Upper lobe of right lung (tissue), 1 donor: ENCODE measurements at places on chromosomes 4 and X.

DNA sequence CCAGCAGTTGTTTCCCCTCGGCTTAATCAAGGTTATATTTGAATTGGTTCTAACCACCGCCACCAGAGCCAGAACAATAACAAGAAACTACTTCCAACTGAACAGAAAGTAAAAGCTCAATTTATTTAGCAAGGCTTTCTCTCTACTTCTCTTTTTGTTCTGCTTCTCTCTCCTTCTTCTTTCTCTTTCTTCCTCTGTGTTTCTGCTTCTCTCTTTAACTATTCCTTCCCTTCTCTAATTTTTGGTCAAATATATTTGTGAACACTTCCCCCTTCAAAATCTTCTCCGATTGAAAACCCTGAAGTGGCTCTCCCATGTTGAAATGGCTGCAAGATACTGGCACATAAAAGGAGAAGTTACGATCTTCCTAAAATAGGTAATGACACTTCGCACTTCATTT, 1195.9 kb upstream of the PRKX start:
- no peaks in the 10 kb centered on the region for H3K27me3 ChIP-seq
- H3K4me1 ChIP-seq = no peaks in the 10 kb centered on the region
- no peak overlapping the region for H3K27ac ChIP-seq

DNA sequence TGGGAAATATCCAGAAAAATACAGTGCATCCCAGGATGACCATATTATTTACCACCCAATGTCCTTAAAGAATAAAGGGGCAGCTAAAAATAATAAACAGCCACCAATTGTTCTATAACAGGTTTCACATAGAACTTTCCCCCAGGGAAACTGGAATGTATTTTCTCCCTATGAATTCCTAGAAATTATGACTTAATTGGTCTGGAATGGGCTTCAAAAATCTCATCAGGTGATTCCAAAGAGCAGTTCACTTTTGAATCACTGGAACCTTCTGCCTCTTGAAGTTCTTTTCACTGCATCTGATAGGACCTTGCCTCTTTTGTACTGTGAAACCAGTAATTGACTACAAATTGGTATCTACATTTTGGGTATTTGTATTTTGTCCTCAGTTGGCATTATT, 119.3 kb downstream of the ZNF330 start:
- no peaks in the 10 kb centered on the region for H3K27me3 ChIP-seq
- no peak overlapping the region for H3K4me3 ChIP-seq
- H3K36me3 ChIP-seq = no peaks in the 10 kb centered on the region
- no peak overlapping the region for H3K27ac ChIP-seq

GRCh38 chr4:167452922-167453430, 218.7 kb upstream of the SPOCK3 start:
- H3K4me3 ChIP-seq = no peak overlapping the region
- H3K36me3 ChIP-seq = no peaks in the 10 kb centered on the region
- no peak overlapping the region for H3K27ac ChIP-seq
- no peak for DNase-seq

GRCh38 chr4:111398906-111399330, 746.3 kb upstream of the FAM241A start:
- no peaks in the 10 kb centered on the region for H3K4me1 ChIP-seq
- DNase-seq = no peak
- H3K4me3 ChIP-seq = no peak overlapping the region
- H3K36me3 ChIP-seq = no peaks in the 10 kb centered on the region

GRCh38 chrX:111352424-111352823, 59.6 kb downstream of the DCX start:
- H3K27me3 ChIP-seq = no peaks in the 10 kb centered on the region
- no peaks in the 10 kb centered on the region for H3K4me1 ChIP-seq
- no peak overlapping the region for H3K27ac ChIP-seq

- H3K27me3 ChIP-seq = no peaks in the 10 kb centered on the region
- no peaks in the 10 kb centered on the region for H3K36me3 ChIP-seq
- no peak overlapping the region for H3K4me3 ChIP-seq
Observed at GRCh38 chr4:187608001-187608421, 387.6 kb upstream of the ZFP42 start.

- DNase-seq = no peak
- H3K4me1 ChIP-seq = peaks cover 5% of the 10 kb centered on the region
- H3K27ac ChIP-seq = no peak overlapping the region
- no peaks in the 10 kb centered on the region for H3K27me3 ChIP-seq
Observed at GRCh38 chr4:101835121-101835904, 44.8 kb downstream of the BANK1 start.

GRCh38 chr4:20370274-20370673, 118.6 kb downstream of the SLIT2 start:
- H3K36me3 ChIP-seq = no peaks in the 10 kb centered on the region

DNA sequence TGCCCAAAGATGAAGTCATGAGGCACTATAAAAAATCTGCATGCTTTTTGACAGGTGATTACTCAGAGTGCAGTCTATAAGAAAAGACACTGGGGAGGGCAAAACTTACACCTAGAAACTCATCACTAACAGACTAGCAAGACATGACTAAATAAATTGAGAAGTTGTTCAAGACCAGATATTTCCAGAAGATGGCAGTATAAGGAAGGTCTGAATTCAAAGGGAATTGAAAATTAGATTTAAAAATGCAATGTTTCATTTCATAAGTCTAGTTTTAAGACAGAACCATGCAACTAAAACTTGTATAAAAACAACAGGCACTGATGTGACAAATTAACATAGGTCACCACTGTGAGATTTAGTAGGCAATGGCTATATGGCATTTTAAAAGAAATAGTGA, 232.5 kb upstream of the POF1B start:
- no peaks in the 10 kb centered on the region for H3K4me1 ChIP-seq
- no peak overlapping the region for H3K4me3 ChIP-seq
- no peaks in the 10 kb centered on the region for H3K27me3 ChIP-seq
- no peaks in the 10 kb centered on the region for H3K36me3 ChIP-seq
- H3K27ac ChIP-seq = no peak overlapping the region
